ENCODE measurements at places on chromosomes 13 and 19.
A peak's percentile ranks its signal among the peaks of the same experiment; 100 is the strongest.

GRCh38 chr13:90454002-90454636 lies 893.4 kb upstream of the MIR17HG start:
- no peak for DNase-seq

DNA sequence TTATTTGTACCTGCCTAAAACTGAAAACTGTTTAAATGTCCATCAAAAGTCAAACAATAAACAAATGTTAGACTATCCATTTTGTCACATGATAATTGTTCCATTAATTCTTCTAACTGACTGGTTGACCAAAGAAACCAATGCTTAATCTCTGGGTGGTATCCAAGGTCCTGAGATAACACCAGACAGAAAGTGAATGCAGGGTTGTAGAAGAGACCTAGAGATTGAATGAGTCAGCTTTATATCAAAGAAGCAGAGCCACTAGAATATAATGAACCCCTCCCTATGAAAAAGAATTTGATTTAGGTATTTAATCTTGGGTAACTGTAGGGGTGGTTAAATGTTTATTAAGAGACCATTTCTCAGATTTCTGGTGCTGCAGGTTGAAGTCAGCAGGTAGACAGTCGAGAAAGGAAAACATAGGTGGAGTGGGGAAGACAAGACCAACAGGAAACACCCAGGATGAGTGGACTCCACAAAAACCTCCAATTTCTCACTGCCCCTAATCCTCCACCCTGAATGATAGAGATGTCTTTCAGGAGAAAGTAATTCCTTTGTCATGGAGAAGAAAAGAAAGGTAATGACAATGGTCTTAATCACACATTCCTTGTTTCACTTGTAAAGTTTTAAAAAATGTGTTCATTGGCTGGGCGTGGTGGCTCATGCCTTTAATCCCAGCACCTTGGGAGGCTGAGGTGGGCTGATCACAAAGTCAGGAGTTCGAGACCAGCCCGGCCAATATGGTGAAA lies 536.4 kb downstream of the IRS2 start:
- DNase-seq = no peak

DNA sequence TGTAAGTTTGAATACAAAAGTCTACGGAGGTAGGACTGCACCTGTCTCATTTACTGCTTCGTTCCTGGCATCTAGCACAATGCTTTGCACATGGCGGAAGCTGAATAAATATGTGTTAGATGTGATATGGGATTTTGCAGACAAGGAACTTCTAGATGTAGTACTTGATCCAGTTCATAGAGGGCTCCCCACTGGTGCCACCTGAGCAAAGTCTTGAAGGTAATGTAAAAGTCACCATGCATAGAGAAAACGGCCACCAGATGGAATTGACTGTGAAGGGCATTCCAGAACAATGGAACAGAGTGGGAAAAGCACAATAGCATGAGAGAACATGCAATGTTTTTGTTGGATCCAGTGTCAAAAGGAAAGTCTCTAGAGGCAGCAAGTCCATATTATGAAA lies 209.3 kb downstream of the HS6ST3 start:
- no peak for DNase-seq

GRCh38 chr19:10416380-10417257 lies 3.7 kb upstream of the PDE4A start:
- DNase-seq = peak; percentile 40

DNA sequence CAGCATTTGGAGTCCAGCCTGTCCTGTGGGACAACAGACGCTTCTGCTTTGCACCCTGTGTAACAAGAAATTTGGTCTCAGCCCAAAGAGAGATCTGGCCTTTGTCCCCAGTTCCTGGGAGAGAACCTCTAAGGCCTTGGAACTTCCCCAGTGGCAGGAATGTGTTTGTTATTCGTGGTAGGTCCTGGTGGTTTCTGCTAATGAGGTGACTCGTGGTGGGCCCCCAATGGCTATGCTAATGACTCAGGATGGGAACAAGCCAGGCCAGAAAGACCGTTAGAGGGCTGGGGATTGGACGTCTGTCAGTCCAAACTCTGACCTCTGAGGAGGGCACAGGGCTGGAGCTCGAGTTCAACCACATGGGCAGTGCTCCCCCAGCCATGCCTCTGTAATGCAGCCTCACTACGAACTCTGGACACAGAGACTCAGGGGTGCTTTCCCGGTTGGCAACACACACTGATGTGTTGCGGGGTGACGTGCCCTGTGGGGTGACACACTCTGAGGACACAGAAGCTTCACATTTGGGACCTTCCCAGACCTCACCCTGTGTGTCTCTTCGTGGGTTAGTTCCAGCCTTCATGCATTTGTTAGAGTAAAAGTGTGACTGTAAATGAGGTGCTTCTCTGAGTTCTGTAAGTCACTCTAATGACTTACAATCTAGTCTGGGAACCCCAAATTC lies 38.9 kb downstream of the TEX29 start:
- no peak for DNase-seq

- no peak for DNase-seq
Measured at GRCh38 chr13:35720690-35721554, 244.4 kb upstream of the MAB21L1 start.

DNA sequence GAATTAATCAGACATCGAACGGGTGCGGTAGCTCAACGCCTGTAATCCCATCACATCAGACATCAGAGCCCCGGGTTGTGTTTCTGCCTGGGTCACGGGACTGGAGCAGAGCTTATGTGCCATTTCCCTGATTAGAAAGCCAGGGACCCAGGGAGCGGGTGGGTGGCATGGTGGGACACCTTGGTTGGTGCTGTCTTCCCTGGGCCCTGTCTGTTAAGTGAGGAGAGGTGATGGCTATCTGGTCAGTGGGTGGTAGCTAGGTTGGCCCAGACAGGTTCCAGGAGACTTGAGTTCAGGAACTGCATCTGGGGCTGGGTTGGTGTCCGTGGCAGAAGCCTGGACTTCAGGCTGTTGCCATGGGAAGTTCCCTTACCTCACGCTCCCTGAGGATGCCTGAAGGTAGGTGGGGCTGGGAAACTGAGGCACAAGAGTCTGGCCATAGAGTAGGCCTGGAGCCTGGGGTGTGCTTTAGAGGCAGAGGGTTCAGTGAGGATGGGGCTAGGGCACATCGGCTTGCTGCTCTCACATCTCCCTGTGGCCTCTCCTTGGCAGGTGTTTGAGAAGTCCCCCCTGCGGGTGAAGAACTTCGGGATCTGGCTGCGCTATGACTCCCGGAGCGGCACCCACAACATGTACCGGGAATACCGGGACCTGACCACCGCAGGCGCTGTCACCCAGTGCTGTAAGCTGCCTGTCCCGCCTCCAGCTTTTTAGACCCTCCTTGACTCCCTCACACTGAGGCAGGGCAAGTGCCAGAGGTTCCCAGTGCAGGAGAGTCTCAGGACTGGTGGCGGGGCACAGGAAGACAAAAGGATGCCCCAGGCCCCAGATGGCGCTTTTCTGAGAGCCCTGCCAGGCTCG lies 2.1 kb downstream of the RPL18A start:
- no peak for DNase-seq

DNA sequence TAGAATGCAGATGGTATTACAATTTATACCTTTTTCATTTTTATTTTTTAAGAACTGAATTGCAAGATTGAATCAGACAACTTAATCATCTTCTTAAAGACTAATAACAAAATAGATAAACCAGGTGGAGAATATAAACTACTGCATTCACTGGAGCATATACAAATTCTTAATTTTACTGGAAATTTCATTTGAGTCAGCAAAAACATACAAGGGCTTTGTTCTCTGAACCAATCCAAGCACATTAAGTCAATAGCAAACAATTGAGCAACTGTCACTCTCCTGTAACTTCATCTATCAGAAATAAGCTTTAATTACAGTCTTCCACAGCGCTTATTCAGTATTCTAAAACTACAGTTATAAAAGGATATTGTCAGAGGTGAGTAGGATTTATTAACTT lies 167.4 kb upstream of the OBI1 start:
- no peak for DNase-seq

- no peak for DNase-seq
Measured at GRCh38 chr19:19613506-19613905, 5.0 kb downstream of the PBX4 start.

DNA sequence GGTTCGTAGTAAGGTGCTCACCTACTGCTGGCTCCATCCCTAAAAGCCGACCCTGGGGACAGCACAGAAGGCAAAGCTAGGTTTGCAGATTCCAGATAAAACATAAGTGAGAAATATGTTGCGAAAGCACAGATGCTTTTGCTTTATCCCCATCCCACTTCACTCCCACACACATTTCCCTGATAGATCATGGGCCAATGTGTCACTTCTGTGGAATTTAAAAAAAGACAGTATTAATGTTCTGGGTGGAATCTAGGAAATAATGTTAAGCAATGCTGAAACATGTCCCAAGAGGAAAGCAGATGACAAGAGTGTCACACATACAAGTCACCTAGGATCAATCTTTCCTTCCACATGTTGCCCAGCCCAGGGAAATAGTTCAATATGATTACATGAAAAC lies 661.0 kb upstream of the MIR17HG start:
- DNase-seq = no peak

DNA sequence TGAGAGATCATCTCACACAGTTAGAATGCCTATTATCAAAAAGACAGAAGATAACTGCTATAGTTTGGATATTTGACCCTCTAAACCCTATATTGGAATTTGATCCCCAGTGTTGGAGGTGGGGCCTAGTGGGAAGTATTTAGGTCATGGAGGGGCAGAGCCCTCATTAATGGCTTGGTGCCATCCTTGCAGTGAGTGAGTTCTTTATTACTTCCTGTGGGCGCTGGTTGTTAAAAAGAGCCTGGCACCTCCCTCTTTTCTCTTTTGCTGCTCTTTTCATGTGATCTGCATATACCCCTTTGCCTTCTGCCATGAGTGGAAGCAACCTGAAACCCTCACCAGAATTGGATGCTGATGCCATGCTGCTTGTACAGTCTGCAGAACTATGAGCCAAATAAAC lies 66.8 kb downstream of the TDRD3 start:
- DNase-seq = no peak

DNA sequence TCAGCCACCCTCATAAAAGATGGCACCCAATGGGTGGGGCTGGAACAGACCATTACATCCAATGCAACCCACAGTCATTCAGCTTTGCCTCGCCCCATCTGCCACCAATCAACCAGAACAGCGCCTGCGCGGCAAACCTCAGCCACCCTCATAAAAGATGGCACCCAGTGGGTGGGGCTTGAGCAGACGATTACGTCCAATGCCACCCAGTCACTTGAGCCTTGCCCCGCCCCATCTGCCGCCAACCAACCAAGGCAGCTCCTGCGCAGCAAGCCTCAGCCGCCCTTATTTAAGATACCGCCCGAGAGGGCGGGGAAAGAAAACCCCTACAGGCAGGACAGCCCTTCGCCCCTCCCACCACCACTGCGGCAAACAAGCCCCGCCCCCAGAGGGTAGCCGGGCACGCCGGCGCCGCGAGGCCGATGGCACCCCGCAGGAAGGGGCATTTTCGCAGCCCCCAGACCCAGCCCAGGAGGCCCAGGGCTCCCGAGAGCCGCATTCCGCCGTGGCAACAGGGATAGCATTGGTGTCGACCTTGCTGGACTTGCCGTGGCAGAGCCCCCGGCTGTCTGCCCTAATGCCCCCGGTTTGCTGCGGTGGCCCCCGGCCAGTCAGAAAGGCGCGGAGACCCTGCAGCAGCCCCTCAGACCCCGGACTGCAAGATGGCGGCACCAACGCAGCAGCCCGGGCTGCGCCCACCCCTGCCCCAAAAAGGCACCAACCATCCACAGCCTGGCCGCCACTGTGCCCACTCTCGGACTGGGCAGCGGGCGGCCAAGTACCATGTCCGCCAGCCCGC lies 675 bp downstream of the PEG3 start:
- peak; percentile 32 for DNase-seq

DNA sequence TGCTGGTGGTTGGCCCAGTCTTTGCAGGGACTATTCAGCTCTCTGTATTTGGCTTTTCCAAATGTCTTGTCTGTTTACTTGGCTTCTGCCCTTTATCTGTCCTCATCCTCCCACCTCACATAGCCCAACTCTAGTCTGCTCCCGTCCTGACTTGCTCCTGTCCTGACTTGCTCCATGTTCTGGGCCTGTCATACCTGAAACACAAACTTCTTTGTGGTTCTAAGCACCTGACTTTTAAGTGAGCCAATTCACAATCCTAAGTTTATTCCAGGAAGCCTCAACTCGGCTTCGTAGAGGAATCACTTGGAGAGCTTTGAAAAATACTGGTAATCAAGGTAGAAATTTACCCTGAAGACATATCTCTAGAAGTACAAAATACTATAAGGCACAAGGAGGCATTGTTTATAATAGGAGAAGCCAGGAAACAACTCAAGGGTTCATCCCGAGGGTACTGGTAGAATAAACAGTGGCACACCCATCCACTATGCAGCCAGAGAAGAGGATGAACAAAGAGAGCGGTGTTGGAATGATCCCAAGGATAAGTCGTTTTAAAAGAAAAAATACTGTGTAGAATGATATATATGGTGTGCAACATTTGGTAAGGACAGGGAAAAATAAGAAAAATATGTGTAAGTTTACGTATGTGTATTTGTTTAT lies 284.5 kb downstream of the FGF14 start:
- no peak for DNase-seq

GRCh38 chr19:48230555-48231129 lies 25.1 kb downstream of the CARD8 start:
- no peak for DNase-seq

- DNase-seq = no peak
Measured at GRCh38 chr19:30791088-30791487, 418.9 kb downstream of the ZNF536 start.

- no peak for DNase-seq
Measured at GRCh38 chr13:95749545-95749944, 72.6 kb downstream of the DNAJC3 start.

DNA sequence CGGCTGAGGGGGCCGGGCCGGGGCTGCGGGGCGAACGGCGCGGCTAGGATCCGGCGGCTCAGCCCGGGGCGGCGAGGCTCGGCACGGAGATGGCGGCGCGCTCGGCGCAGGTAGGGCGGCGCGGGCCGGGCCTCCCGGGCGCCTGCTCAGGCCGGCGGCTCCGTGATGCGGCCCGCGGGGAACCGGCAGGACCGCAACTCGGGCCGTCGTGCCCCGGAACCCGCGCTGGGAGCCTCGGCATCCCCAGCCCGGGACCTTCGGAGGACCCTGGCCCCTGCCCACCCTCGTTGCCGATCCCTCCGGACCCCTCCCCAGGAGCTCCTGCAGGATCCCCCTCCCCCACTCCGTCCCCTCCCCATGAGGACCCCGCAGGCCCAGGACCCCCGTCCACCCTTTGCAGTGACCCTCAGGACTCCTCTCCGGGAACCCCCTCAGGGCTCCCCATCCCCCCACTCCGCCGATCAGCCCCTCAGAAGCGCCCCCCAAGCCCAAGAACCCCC lies 304 bp downstream of the EVI5L start:
- no peak for DNase-seq

GRCh38 chr13:75792526-75793187 lies 156.5 kb downstream of the LMO7 start:
- no peak for DNase-seq

- no peak for DNase-seq
Measured at GRCh38 chr19:31347354-31347753, 1.9 kb downstream of the TSHZ3 start.

GRCh38 chr19:309206-309565 lies 18.0 kb upstream of the PLPP2 start:
- no peak for DNase-seq

DNA sequence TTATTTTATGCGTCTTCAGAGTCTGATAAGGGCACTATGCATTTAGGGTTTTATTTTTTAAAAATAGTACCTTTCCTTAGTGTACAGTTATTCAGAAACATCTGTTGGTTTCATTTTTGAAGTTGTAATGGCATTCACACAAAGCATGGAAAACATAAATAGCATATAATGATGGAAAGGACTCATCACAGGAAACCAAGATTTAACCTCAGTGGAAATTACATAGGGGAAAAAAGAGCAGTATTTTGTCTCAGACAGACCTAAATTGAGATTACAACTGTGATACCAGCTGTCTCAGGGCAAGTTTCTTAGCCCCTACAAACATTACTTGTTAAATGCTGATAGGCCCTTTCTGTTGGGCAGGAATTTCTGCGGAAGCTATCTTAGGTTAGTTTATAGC lies 57.2 kb downstream of the NHLRC3 start:
- DNase-seq = no peak
